ENCODE measurements at places on chromosomes 12 and 14.

DNA sequence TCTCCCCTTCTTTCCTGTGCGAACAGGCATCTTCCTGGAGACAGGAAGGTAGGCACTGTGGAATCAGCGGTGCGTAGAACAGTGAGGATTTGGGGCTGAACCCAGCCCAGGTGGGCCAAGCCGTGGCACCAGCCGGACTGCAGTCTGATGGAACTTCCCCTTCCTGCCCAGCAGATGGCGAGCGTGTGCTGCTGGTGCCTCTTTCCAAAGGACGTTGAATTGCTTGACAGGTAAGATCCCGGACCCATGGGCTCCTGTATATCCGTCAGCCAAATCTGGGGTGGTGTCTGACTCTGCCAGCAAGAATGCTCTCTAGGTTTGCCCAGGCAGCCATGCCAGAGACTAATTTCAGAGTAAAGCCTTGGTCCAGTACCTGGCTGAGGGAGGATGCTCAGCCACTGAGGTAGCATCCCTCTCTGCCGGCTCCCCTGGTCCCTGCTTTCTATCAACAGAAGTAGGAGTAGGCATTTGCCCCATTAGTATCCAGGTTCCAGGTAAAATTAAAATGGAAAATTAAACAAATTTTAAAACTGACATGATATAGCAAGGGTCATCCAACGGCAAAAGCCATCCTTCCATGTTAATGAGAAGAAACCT, 21.1 kb upstream of the KCNA5 start:
- DNase-seq = peak; percentile 70

- peak; percentile 77 for DNase-seq
Measured at GRCh38 chr12:9064201-9064814, 51.4 kb downstream of the A2M start.

- no peak for DNase-seq
Measured at GRCh38 chr12:1130571-1130970, 139.5 kb downstream of the ERC1 start.

DNA sequence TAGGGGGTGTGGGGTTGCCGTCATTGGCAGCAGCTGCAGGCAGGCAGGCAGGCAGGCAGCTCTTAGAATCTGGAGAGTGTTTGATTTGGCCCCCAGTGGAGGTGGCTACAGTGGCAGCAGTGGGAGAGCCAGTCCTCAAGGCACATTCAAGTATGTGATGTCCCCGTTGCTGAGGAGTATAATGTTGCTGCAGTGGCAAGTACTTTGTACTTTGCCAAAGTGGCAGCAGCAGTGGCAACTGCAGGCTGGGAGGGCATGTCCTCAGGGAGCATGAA, 147.1 kb downstream of the PAPOLA start:
- no peak for DNase-seq

- DNase-seq = peak; percentile 42
Measured at GRCh38 chr12:94650143-94651056, at the start of gene TMCC3. Gene TMCC3 (minus strand): TSS chr12:94650557. CDS start chr12:94650430, 127 bp downstream.

GRCh38 chr14:106277503-106277902, 751.1 kb downstream of the TMEM121 start:
- DNase-seq = no peak

- DNase-seq = no peak
Measured at GRCh38 chr14:80428171-80428570, 216.9 kb upstream of the DIO2 start.

Data from NCI-H1105 treated with DMSO at 0.1 percent for 48 hours (cell line).